ENCODE measurements at places on chromosomes 13 and 19.

DNA sequence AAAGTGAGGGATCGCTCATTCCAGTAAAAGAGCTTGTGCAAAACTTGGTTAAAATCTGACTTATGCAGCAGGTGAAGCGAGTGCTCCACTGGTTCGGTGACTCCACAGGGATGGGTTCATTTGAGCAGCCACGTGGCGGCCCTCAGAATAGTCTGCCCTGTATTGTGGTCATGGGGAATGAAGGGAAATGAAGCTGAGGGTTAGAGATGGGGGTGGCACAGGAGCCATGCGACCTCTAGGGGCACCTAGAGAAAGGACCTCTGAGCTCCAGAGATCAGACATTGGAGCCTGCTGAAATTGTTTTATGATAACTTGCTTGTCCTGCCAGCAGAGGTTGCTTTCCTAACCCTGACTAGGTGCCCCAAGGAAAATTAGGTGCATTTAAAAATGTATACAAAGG lies 26.6 kb downstream of the CBY2 start:
- DNase-seq = no peak

- no peak for DNase-seq
Measured at GRCh38 chr13:101624210-101624922, 171.9 kb downstream of the ITGBL1 start.

DNA sequence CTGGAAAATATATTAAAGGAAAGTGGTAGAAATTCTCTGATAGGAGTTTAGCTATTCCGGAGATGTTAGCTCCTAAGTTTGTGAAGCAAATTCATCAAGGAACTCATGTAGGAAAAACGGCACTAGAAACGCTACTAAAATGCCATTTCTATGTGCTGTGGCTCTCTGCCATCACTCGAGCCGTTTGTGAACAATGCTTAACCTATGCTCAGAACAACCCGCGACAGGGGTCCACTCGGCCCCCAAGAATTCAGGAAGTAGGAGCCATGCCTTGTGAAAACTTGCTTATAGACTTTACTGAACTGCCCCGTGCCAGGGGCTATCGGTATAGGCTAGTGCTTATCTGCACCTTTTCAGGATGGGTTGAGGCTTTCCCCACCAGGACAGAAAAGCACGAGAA lies 14.2 kb upstream of the SLC15A1 start:
- no peak for DNase-seq

GRCh38 chr13:47213047-47213446 lies 316.2 kb upstream of the HTR2A start:
- no peak for DNase-seq

Data from GM04504 (cell line).